KBM-7 (cell line): ENCODE measurements at places on chromosomes 6 and 20.

DNA sequence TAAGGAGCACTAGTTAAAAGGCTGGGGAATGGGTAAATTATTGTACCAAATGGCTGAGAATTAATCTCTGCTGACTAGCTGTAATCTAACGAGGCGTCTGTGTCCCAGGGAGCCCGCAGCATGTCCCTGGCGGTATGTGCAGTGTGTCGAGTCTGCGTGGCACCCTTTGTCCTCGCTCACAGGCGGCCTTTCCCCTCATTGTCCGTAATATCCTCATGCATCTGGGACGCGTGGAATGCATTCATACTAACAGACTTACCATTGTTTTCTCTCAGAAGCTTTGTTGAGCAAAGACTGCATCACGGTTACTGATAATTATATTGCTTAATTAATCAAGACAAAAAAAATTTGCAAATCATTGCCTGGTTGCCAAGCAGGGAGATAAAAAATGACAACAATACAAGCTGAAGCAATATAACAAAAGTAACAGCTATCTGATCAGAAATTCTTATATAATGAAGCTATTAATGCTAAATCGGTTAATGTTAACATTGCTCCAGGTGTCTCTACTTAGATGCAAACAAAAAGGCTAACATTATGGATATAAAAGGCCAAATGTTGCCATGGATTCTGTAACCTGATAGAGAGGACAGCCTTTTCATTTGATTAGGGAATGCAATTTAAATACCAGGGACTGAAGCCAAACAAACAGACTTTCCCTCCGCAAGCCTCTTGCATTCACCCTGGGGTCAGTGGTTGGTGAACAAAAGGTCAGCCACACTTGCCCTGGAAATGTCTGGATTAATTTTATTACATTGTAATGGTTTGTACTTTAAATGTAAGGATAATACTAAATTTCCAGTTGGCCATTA is 124.8 kb downstream of the INSM1 start:
- no peak for DNase-seq

- no peak for DNase-seq
These were observed 149.8 kb downstream of the BTBD9 start for GRCh38 chr6:38489951-38490350.

DNA sequence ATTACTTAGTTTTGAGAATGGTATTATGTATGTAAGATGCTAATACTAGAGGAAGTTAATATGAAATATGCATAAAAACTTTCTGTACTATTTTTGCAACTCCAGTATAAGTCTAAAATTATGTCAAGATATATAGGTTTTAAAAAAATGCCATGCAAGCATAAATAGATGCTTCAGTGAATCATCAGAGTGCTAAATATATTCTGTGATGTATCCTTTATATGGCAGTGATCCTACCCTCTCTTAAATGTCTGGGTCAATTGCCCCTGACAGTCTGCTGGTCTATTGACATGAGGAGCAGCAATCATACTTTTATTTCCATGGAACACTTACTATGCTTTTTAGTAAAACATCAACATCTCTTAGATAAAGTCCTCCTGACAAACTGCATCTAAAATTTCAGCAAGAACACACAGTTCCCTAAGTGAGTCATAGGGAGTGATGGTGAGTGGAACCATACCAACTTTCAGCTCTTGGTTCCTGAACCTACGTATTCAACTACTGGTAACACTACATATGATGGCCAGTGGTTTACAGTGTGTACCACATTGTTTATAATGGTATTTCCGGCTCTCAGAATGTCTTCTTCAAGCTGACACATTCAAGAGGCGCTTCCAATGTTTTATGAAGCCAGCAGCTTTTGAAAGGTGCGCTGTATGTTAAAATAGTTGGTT is 928.7 kb upstream of the GJE1 start:
- no peak for DNase-seq

GRCh38 chr6:101458336-101458735 is 64.8 kb downstream of the GRIK2 start:
- DNase-seq, result no peak

- no peak for DNase-seq
These were observed 30.1 kb downstream of the CDYL start for GRCh38 chr6:4806337-4806725.

DNA sequence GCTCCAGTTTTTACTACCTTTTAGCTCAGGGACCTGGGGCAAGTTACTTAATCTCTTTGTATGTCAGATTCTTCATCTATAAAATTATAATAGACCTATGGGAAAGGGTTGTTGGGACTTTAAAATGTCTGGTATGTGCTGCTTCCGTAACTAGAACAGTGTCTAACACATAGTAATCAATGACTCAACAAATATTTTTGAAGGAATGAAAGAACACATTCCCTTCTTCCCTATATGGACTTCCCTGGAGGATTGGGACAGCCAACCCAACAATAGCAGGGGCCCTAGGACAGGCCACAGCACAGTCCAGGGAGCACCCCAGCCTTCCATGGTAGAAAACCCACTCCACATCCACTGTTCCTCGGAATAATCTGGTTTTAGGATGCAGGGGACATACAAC is 50.7 kb upstream of the TPD52L1 start:
- no peak for DNase-seq

DNA sequence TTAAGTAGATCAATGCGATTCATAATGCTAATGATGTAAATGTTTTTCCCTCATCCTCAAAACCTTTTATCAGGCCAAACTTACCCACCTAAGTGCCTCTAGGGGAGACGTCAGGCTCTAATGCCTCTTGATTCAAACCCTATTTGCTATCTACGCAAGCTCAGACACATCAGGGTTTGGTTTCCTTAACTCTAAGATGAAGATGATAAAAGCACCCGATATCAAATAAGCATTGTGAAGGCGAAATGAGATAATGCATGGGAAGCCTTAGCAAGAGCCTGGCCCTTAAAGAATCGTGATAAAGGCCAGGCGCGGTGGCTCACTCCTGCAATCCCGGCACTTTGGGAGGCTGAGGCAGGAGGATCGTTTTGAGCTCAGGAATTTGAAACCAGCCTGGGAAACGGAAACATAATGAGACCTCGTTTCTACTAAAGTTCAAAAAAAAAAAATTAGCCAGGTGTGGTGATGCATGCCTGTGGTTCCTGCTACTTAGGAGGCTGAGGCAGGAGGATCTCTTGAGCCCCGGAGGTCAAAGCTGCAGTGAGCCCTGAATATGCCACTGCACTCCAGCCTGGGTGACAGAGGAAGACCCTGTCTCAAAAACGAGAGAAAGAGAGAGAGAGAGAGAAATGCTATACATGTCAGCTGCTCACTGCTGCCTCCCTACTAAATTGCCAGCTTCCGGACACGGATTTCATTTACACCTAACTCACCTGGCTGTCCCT is 13.5 kb downstream of the CNKSR3 start:
- no peak for DNase-seq

DNA sequence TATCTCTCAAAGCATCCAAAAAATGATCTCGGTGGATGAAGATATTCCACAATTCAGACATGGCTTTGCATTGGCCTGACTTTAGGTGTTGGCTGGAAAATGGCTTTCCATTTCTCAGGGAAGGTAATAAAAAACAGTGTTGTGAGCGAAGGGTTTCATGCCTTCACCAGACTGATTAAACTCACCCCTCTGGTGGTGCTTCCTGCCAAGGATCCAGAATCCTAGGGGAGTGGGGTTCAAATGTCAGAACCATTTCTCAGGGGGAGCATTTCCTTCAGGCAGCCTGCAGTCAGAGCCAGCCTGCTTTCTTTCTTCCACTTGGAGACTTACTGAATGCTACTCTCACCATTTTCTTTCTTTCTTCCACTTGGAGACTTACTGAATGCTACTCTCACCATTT is 45.7 kb upstream of the SMIM28 start:
- DNase-seq, result no peak

DNA sequence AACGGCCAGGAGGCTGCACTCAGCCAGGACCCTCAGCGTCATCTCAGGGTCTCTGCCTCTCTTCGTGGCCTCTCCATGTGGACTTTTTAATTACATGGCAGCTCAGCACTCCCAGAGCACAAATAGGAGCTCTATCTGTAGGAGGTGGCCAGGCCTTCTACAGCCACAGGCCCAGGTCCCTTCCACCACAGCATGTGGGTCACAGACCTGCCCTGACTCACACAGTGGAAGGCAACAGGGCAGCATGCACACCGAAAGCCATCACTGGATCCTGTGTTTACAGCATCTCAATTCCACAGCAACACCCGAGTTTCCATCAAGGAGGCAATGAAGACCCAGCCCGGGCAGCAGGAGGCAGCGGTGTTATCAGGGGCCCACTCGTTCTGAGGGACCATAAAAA is 65.8 kb upstream of the CD93 start:
- no peak for DNase-seq

DNA sequence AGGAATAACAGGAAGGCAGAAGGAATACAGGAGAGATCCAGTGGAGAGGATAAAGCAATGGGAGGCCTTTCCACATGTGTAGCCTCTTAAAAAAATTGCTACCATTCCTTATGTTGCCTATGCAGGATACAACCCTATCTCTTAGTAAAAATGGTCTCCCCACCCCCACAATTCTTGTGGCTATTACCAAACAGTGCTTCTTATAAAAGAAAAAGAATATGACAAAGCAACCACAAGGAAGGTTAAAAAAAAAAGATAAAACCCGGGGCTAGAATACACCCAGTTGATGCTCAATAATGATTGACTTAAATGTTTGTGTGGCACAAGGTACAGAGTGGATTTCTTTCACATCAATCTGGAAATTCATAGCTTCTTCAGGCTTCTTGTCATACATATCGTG is 250.9 kb downstream of the HIVEP2 start:
- no peak for DNase-seq

- no peak for DNase-seq
These were observed 14.5 kb downstream of the STX16 start for GRCh38 chr20:58665606-58666005.

- no peak for DNase-seq
These were observed 34.7 kb downstream of the GHRH start for GRCh38 chr20:37226889-37227288.

DNA sequence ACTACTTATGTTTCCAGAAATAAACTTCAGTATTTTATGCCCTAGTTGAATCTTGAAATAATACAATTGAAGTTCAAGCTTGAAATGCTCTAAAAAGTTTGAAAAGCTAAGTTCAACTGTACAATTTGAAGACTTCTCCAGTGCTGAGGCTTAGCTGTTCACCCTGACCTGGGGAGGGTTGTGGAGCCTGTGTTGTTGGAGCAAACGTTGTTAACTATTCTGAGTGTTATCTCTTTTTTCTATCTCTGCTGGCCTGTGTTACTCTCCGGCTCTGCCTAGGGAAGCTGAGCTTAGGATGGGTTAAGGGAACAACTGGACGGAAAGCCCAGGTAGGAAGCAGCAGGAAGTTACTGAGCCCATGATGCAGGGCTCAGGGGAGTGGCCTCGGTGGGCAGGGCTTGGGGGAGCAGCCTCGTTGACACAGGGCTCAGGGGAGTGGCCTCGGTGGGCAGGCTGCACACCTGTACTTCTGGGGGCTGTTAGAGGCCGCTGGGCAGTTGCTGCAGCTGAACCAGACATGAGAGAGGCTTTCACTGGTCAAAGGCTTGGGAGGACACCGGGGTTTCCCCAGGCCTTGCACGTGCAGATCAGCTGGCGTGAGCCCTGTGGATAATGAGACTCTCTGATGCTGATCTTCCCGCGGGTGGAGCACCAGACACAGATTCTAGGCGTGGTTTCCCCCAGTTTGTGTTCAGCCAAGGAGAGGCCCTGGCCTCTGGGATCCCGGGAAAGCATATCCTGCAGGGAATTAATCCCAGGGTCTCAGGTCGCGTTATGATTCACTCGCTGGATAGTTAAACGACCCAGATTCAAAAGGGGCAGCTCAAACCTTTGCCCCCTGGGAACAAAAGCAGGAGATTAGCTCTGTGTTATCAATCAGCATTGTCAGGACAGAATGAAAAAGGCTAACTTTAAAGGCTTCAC is 58.9 kb downstream of the ERMARD start:
- no peak for DNase-seq

GRCh38 chr20:59776059-59776603 is 157.3 kb downstream of the SYCP2 start:
- DNase-seq, result no peak

DNA sequence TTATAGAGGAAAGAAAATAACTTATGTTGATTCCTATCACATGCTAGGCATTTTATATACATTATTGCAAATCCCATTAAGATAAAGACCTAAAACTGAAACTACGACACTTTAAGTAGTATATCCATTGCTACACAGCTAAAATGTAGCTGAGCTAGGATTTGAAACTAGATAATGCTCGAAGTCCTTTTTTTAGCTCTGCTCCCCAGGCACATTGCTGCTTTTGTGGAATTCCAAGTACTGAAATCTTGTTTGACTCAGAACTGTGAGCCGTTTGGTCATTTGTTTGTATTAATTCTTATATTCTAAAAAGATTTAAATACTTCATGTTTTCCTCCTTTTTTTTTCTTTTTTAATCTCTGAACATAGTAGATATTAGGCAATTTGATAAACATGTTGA is 644.8 kb downstream of the HACE1 start:
- DNase-seq, result no peak

DNA sequence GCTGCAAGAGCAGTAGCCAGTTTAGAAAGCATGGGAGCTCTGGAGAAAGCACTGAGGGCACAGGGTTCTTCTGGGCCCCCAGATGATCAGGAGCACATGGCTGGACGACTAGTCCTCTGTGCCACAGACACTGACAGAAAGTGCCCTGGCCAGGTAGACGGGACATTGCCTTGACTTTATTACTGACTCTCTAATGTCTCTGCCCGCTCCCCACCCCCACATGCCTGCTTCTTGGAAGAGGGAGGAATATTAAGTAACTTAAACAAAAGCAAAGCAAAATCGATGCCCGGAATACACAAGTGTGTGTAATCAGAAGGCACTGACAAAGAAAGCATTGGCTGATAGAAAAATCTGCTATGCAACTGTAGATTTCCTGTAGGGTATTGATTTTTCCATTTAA is 99.3 kb downstream of the SOBP start:
- no peak for DNase-seq

GRCh38 chr6:22401206-22401605 is 104.4 kb upstream of the PRL start:
- no peak for DNase-seq

GRCh38 chr6:11766043-11766442 is 12.6 kb downstream of the ADTRP start:
- DNase-seq, result no peak

DNA sequence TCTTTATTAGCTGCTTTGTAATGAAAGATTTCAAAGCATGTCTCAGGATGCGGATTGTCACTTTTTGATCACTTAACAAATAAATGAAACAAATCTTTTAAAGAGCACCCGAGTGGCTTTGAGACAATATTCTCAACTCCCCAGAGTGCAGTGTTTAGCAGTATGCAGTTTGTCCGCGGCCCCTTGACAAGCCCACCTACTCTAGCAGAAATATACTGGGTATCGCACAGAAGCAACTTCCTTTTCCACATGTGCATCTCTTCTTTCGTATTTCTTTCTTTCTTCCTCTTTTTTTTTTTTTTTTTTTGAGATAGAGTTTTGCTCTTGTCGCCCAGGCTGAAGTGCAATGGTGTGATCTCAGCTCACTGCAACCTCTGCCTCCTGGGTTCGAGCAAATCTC is 84.5 kb upstream of the FAM184A start:
- DNase-seq, result peak; percentile 24

- no peak for DNase-seq
These were observed 184.2 kb downstream of the EPM2A start for GRCh38 chr6:145551164-145551563.

GRCh38 chr6:82000551-82000950 is 247.0 kb downstream of the IBTK start:
- DNase-seq, result no peak
